ENCODE measurements at places on chromosomes 4 and X. TPM values are rescaled to one million over a fixed set of nuclear protein-coding genes. Genes with fewer than 3 reads are reported as not detected.

The MYOZ2 gene
- total RNA-seq: not detected

The XAGE2 gene
- not detected for total RNA-seq

The TAF7L gene
- total RNA-seq: 0.70 TPM

The CASP3 gene
- 65.5 TPM for total RNA-seq

The SPANXB1 gene
- not detected for total RNA-seq

The DGKQ gene
- total RNA-seq: 8.8 TPM

DNA sequence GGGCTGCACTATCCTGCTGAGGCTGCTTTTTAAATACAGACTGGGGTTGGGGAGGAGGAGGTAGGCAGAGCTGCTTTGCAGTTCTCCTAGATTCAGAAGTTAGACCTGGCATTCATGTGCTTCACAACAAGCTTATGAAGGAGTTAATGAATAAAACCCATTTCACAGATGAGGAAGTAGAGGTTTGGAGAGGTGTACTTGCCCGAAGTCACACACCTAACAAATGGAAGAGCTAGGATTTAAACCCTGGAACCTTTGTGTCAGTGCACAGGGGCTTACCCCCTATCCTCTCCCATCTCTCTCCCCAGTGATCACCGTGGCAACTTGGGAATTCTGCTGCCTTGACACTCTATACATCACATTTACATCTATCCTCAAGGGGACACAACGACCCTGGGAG is 3.6 kb upstream of the MTM1 start:
- DNase-seq: no peak

- peak; percentile 70 for DNase-seq
Observed at GRCh38 chr4:106034751-106035150, 139.5 kb downstream of the NPNT start.

- DNase-seq: no peak
Observed at GRCh38 chrX:134624046-134624430, 34.2 kb downstream of the PLAC1 start.

- no peak for DNase-seq
Observed at GRCh38 chrX:55099162-55099561, 10.3 kb downstream of the PAGE2 start.

- no peak for DNase-seq
Observed at GRCh38 chr4:26071688-26072087, 157.7 kb downstream of the SMIM20 start.

GRCh38 chrX:99820197-99820596 is 589.9 kb downstream of the PCDH19 start:
- no peak for DNase-seq

GRCh38 chr4:31530555-31530954 is 810.4 kb downstream of the PCDH7 start:
- no peak for DNase-seq

GRCh38 chr4:89070041-89070440 is 13.1 kb upstream of the FAM13A start:
- DNase-seq: no peak

DNA sequence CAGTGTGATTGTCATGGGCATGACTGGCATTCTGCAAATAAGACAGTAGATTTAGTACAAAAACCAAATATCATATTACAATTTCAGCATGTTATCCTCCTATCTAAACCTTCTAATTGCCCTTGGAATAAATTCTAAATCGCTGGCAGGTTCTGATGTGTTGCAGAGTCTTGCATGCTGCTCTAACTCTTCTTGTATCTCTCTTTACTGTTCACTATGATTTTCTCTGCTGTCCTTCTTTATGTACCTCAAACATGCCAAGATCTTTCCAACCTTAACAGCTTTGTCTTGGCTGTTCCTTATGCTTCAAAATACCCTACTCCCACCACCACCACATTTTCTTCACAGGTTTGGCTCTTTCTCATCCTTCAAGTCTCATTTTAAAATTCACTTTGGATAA is 43.0 kb upstream of the KCNIP4 start:
- no peak for DNase-seq
